Endodermal cell (in vitro differentiated cells): ENCODE measurements at places on chromosomes 12 and 14.
A peak's percentile ranks its signal among the peaks of the same experiment; 100 is the strongest.

DNA sequence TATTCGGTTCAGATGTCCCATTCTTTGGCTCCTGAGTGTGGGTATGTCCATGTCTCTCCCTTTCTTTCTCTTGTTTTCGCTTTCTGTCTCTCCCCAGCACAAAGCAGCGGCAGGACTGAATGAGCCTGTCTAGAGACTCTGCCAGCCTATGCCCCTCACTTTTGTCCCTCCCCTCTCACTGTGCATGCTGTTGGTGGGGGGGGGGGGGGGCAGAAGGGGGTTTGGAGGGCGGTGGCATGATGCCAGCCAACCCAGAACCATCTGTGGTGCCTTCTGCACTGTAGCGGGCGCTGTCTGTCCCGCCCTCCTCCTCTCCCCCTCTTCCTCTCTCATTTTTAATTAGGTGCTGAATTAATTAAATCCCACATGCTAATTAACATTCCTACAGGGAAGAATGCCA lies 17.7 kb downstream of the NGDN start:
- H3K27ac ChIP-seq, result peak overlapping the region; percentile 3
- peaks cover 18% of the 10 kb centered on the region for H3K4me1 ChIP-seq
- H3K36me3 ChIP-seq, result peaks cover 21% of the 10 kb centered on the region
- H3K4me3 ChIP-seq, result no peak overlapping the region

GRCh38 chr12:106303202-106303820 lies 778 bp downstream of the TCP11L2 start:
- peak overlapping the region; percentile 100 for H3K27ac ChIP-seq
- H3K27me3 ChIP-seq, result no peaks in the 10 kb centered on the region
- H3K36me3 ChIP-seq, result no peaks in the 10 kb centered on the region
- DNase-seq, result peak; percentile 97

DNA sequence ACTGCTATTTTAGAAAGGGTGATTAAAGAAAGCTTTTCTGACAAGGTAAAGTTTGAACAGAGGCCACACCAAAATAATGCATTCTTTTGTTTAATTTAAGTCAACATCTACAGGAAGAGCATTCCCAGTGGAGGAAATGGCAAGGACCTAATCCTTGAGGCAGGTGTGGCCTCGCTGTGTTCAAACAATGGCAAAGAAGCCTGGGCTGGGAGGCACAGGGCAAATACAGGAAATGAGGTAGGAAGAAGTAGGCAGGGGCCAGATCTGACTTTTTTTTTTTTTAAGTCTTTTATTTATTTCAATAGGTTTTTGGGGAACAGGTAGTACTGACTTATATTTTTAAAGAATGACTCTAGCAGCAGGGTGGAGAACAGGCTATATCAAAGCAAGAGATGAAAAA lies 53.5 kb downstream of the ARMH4 start:
- H3K4me1 ChIP-seq, result no peaks in the 10 kb centered on the region
- H3K36me3 ChIP-seq, result no peaks in the 10 kb centered on the region
- no peak overlapping the region for H3K4me3 ChIP-seq
- no peaks in the 10 kb centered on the region for H3K27me3 ChIP-seq
- peak; percentile 64 for DNase-seq

GRCh38 chr14:54584097-54584496 lies 17.2 kb downstream of the SAMD4A start:
- DNase-seq, result no peak
- H3K27ac ChIP-seq, result no peak overlapping the region
- no peaks in the 10 kb centered on the region for H3K27me3 ChIP-seq
- no peaks in the 10 kb centered on the region for H3K4me1 ChIP-seq
- H3K36me3 ChIP-seq, result no peaks in the 10 kb centered on the region
- H3K4me3 ChIP-seq, result no peak overlapping the region

DNA sequence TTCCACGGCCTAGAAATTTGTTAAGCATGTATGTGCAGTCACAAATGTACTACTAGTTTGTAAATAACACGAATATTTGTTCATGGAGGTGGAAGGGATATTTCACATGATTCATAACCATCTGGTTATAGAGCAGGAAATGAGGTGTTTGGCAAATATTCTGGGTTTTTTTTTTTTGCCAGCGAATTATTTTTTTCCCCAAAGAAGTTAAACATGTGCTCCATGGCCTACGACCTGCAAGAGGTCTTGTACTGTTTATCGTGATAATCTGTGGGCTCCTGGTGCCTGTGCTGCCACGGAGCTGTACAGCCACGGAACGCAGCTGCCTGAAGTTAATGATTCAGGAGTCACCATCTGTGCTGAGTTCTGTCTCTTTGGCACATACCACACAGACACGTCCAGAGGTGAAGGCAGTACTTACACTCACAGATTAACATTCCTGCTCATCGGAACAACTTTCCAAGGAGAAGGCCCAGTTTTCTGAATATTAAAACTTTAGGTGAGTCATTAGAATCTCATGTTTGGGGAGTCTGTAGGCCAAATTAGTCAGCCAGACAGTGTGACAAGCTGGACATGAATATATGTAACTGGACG lies 156.3 kb downstream of the TMX1 start:
- H3K4me3 ChIP-seq, result no peak overlapping the region
- H3K4me1 ChIP-seq, result peaks cover 4% of the 10 kb centered on the region
- peak overlapping the region; percentile 72 for H3K27ac ChIP-seq
